ENCODE measurements at places on chromosomes 5 and 9.

GRCh38 chr5:71533615-71534014 lies 53.5 kb upstream of the MCCC2 start:
- DNase-seq: no peak

GRCh38 chr5:141841378-141842180 lies 36.6 kb downstream of the PCDH1 start:
- no peak for DNase-seq

DNA sequence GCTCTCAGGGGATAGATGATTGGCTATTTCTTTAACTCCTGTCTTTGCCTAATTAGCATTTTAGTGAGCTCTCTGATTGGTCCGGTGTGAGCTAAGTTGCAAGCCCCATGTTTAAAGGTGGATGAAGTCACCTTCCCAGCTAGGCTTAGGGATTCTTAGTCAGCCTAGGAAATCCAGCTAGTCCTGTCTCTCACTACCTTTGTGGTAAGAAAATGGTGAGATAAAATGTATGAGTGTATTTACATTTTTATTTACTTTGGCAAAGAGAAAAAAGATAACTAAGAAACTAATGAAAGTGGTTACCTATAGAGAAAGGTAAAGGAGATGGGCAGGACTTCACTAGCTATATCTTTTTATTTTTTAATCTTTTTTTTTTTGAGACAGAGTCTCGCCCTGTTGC lies 146.8 kb downstream of the RFK start:
- DNase-seq: no peak

DNA sequence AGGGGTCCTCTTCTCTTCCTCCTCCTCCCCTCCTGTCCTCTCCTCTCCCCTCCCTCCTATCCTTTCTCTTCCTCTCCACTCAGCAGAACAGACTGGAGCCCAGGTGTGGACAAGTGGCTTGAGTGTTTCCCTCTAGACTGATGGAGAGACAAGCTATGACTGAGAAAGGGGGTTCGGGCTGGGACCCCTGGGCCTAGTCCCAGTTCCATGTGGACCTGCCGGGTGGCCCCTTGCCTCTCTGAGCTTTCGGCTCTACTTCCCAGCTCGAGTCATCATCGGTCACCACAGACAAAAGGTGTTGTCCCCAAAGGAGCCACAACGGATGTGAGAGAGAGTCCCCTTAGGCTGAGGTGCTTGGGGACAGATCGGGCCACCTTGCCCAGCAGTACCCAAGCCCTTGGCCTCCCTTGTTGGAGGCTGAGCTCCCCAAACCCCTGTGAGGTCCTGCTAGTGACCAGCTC lies 3.4 kb upstream of the RXRA start:
- no peak for DNase-seq

DNA sequence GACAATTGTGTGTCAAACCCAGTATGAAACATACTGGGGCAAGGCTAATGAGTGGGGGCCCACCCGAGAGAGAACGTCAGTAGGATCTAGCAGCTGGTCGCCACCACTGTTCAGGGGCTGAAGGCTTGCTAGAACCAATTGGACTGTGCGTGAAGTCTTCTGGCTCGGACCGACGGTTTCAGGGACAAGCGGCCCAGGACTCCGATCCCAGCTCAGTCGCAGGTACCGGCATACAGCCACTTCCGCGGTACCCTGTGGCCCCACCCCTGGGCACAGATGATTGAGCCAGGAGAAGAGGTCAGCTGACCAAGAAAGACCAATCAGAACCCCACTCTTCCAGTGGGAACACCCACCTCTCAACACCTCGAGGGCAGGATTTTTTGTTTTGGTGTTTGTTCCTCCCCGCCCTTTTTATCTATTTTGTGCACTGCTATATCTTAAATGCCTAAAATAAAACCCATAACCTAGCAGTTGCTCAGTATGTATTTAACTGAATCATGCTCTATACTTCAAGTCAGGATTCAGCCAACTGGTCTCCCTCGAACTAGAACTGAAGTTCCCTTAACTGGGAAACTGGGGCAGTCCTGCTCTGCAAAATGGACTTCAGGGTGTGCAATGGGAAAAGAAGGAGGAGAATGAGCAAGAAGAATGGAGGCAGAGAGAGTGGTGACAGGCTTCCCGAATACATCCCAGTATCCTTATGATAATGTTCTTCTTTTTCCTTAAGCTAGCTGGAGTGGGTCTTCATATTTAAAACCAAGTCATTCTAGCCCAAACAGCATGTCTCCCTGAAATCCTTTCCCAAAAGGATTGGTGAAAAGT lies 21.1 kb upstream of the CPEB4 start:
- DNase-seq: no peak

GRCh38 chr9:135363596-135363995 lies 116.0 kb upstream of the PPP1R26 start:
- no peak for DNase-seq

- no peak for DNase-seq
These were observed 56.7 kb upstream of the CPLX2 start for GRCh38 chr5:175814691-175815090.

DNA sequence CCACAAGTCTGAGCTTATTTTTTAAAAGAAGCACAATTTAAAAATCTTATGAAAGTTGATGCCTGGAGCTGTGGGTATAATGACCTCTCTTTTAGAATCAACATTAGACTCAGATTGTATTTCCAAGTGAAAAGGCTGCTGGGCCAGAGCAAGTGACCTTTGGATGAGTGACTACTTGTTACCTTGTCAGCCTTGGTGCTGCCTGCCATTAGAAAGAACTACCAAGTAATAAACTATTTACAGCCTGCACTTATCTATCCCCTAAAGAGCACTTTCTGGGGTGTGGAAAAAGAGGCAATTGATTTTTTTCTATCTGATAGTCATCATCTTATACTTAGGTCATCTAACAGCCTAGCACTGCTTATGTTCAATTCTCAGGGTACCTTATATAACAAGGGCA lies 134.9 kb upstream of the FBXL17 start:
- DNase-seq: no peak

GRCh38 chr9:22052376-22052945 lies 43.4 kb upstream of the CDKN2B start:
- DNase-seq: no peak

GRCh38 chr5:168883281-168883741 lies 304.1 kb upstream of the PANK3 start:
- DNase-seq: no peak

DNA sequence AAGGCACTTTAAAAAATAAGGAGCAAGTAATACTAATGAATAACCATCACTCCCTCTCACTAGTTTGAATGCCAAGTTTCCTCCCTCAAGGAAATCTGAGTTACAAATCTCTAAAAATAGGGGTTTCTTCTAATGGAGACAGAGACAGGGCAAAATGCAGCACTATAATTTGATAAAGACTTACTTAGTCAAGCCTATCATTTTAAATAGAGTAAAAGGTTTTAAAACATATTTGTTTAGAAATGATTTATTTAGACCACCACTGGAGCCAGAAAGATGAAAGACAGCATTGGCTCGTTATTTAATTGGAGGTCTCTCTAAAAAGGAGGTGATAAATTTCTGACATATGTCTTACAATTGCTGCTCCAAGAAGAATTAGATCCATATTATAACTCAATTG lies 228.7 kb downstream of the TLE1 start:
- no peak for DNase-seq

DNA sequence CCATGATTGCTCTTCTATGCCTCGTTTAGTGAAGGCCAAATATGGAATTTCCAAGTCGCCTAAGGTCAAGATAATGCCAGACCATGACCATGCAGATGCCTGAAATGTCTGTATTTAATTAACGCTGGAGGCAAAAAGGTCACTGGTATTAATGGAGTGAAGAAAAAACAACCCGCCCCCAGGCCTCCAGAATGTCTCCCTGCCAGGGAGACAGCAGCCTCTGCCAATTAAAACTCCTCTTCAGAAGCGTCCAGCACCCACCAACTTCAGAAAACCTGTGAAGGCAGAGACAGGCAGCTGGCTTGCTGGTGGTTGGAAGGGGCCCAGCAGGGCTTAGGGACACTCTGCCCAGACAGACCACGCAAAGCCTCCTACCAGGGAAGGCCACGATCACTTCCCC lies 94.4 kb downstream of the VAV2 start:
- DNase-seq: no peak

Measured in stimulated activated CD4-positive, alpha-beta T cell treated with anti-CD3 and anti-CD28 coated beads, Interleukin-15, amount 100 ng/mL, for 1 hour (primary cell).